AG08396 (cell line): ENCODE measurements at places on chromosomes 5 and 9.

DNA sequence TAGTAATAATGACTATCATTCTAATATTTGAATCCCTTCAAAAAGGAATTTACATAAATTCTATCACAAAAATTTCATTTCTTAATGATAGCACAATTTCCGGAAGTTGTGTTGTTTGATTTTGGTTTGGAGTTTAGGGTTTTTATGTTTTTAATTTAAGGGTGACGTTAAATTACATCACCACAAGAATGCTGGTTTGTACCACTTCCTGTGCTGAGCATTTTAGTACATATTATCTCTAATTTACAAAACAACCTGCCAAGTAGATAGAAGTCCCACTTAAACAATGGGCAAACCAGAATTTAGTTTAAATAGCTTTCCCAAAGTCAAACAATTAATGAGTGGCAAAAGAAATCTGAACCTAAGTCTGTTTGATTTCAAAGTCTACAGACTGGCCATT is 63.4 kb downstream of the DENND1A start:
- no peak for DNase-seq

DNA sequence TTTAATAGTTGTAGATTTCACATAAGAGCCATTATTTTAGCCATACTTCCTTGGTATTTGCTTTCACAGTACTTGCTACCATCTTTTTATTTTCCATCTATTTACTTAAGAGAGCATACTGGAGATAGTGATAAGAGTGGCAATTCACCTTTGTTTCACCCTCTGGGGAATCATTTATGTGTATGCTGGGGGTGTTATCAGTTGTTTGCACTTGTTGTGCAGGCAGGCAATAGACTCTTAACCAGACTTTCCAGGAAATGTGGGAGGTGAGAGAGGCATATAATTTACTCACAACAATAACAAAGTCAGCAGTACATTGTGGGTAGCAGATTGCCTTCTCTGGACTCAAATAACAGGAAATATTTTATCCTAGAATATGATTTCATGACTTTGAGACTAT is 1018.3 kb downstream of the CDH12 start:
- no peak for DNase-seq

DNA sequence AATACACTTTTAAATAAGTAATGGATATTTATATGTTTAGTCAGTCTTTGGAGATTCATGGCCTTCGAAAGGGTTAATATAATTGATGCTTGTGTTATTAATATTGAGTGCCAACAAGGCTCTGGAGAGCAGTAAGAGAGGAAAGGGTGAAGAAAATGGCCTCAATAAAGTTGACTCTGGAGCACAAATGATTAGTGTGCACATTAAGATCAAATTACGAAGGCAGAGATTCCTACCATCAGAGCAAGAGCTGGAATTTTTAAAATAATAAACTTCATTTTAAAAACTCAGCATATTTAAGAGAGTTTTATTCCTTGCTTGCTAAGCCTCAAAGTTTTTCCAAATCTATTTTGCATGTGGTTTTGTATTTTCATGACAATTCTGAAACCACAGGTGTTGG is 14.8 kb downstream of the SLC44A1 start:
- DNase-seq, result no peak

- DNase-seq, result no peak
Measured at GRCh38 chr5:56010431-56010830, 15.7 kb upstream of the IL6ST start.
